ENCODE measurements at places on chromosomes 4 and X. TPM values are rescaled to one million over a fixed set of nuclear protein-coding genes. Genes with fewer than 3 reads are reported as not detected.
A peak's percentile ranks its signal among the peaks of the same experiment; 100 is the strongest.

Gene CYBB
- 20.9 TPM for total RNA-seq

Gene ADH7
- total RNA-seq = not detected

Gene KIAA1210
- not detected for total RNA-seq

GRCh38 chr4:5510504-5510903 is 197.9 kb downstream of the EVC2 start:
- DNase-seq = no peak

Gene FAM184B
- total RNA-seq = not detected

DNA sequence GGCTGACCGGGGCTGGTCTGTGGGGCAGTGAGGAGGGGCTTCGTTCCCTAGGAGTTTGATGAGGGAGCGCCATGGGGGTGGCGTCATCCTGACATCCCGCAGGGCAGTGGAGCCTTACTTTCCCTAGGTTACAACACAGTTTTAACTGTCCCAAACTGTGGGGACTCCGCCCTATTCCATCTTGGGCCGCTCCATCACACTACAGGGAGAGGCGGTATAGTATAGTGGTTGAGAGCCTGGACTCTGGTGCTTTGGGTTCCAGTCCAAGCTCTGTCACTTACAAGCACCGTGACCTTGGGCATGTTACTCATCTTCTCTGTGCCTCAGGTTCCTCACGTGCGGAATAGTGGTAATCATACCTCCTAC is 44.2 kb downstream of the ZNF185 start:
- no peak for DNase-seq

DNA sequence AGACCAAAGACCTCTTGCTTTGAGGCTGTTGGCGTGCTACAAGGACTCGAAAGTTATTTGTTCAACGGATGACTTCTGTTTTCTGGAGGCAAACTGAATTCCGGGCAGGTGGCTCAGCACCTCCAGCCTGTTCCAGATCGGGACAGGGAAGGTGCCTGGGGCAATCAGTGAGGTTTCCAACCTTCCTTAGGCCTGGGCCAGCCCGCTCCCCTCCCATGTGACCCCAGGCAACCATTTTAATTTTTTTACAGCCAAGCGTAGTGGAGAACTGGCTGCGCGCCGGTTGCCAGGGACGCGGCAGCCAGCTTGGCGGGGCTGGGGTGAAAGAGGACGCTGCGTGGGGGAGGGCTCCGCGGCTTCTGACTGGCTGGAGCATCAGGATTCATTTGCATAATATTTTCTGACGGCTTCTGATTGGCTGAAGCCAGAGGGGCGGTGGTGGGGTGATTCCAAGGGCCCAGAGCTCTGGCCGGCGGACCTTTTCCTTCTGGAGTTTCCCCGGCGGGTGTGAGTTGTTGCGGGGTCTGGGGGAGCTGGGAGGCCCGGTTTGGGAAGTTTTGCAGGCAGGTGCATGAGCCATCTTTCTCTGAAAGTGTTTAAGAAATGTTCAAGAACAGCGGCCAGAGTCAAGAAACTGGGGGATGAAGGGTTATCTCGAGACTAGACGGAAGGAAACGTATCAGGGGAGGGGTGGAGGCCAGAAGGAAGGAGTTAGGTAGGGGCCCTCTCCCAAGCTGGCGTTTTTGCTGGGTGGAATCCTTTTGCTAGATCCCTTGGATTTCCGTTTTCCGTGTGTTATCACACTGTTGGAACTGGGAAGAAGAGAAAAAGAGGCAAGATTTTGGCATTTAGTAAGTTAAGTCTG is at the start of gene MID1IP1:
Gene MID1IP1, plus strand, starts transcription at position 479 of the 865 bp plus-strand sequence. CDS start 3,488 bp downstream, outside the sequence.
- peak; percentile 46 for DNase-seq

DNA sequence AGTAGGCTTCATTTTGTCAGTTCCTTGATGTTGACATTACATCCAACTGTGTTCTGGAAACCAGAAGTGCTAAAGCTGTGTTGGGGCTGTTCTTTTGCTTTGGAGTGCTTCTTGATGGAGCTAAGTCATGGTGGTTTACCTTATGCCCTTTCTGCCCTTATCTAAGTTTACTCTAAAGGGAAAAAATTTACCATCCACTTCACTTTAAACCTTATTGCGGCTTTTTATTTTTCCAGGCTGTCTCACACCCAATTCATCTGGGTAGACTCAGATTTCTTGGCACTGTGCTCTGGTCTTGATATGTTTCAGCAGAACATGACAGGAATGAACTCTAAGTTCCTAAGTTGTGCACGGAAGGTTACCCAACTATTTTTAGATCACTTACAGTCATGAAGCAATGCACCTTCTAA is 104.7 kb upstream of the TTC29 start:
- DNase-seq = no peak

Gene CYSLTR1
- total RNA-seq = 13.8 TPM

DNA sequence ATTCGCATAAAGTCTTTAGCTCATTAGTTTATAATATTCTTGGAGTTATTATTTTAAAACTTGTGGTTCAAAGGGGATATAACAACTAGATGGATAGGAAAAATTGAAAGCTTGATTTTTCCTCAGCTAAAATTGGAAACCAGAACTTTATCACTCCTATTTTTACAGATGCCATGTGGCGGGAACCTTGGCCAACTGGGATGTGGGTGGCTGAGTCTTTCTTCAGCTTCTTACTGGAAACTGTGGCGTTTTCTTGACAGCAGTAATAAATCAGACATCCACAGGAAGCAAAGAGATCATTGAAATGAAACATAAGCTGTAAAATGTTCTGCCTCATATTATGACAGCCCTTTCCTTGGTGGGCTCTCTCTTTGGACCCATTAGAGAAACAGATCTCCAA is 84.1 kb downstream of the SPATA18 start:
- DNase-seq = no peak

GRCh38 chr4:51855751-51856150 is 12.8 kb downstream of the DCUN1D4 start:
- no peak for DNase-seq

DNA sequence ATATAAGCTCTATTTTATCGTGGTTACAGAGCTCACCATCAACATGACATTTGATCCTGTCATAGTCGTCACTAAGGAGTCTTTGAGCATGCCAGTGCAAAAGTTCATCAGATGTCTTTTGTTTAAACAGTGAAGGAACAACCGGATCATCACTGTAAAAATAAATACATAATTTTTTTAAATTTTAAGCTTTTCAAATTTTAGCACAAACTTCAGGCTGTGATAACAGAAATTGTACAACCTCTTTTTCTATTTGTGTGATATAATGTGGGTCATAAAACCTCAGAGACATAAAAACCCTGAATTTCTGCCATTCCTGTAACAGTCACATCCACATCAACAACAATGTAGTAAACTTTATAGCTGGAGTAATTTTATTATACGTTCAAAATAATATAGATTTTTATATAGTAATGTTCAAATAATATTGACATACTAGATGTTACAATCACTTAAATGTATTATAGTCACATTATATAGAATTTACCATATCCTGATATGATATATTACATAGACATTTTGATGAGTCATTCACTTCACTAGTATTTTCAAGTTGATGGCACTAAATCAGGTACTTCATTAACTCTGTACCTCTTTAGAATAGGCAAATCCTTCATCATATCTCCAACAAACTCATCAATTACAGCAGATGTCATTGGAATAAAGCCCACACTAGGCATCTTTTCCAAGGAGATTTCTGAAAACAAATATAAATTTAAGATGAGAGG is 47.7 kb downstream of the DDX60L start:
- DNase-seq = no peak

- no peak for DNase-seq
Measured at GRCh38 chr4:26701786-26702227, 117.9 kb downstream of the TBC1D19 start.

GRCh38 chrX:154734061-154734781 is 16.7 kb downstream of the GAB3 start:
- DNase-seq = peak; percentile 67

- DNase-seq = no peak
Measured at GRCh38 chr4:123351713-123352112, 44.9 kb upstream of the SPRY1 start.

- DNase-seq = no peak
Measured at GRCh38 chr4:52173470-52174045, 122.5 kb downstream of the SPATA18 start.

Gene HOPX
- 240 TPM for total RNA-seq

DNA sequence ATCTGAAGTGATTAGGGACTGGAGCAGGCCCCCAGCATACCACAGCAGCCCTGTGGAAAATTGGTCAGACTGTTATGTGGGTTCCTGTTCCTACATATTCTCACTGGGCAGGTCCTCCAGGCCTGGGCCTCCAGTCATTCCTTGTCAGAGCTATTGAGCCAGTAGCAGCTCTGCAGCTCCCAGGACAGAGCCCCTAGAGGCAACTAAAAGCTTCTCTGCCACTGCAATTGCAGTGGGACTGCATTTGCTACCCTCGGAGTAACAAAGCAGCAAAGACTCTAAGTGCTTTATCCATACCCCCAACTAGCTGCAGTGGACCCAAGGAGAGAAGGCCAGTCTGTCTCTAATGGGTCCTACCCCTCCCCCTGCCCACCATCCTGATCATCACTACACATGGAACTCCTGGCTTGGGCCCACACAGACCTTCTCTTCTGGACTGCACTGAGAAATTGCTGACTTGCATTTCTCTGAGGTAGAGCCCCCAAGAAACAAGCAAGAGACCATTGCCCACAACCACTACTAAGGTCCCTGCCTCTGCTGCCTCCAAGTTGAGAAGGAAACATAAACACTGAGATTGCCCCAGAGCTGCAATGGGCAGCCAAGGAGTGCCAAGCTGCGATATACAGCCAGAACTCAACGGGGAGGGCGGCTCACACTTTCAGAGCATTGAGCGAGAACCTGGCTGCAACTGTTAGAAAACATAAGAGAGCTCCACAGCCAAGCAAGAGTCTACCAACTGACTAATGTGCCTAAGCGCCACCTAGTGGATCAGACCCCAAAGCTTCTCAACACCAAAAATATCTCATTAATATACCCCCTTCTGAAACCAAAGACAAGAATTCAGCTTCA is 738.7 kb upstream of the NDST4 start:
- no peak for DNase-seq

GRCh38 chrX:153970357-153971123 is 1.1 kb downstream of the HCFC1 start:
- peak; percentile 74 for DNase-seq

Gene PABPC1L2B
- total RNA-seq = not detected

Gene PAGE2B
- total RNA-seq = 1.0 TPM

DNA sequence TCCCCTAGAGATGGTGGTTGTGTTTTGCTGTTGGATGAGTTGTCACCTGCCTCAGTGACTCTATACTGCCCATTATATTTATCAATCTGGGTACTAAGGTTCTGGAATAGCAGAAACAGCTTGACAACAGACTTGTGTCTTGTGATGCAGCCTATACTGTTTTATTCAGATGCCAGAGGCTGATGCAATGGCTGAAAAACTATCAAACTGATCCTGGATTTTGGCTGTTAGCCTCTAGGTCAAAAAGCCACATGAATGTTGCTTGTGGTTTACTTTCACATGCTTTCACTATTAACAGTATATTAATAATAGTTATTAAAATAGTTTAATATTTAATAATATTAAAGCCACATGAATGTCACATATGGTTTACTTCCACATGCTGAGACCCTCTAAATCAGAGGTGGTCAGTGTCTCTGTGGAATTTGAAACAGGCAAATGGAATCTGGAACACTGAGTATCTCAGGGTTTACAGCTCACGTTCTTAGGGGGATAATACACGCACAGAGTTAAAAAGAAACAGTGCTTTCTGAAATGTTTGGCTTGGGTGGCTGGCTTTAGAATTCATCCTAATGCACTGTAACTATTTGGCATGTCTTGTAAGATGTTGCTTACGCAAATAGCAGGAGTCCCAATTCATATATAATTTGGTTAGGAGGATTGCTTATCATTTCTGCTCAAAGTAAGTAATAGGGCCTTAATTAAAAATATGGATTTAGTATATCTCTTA is 82.5 kb upstream of the LCORL start:
- no peak for DNase-seq

DNA sequence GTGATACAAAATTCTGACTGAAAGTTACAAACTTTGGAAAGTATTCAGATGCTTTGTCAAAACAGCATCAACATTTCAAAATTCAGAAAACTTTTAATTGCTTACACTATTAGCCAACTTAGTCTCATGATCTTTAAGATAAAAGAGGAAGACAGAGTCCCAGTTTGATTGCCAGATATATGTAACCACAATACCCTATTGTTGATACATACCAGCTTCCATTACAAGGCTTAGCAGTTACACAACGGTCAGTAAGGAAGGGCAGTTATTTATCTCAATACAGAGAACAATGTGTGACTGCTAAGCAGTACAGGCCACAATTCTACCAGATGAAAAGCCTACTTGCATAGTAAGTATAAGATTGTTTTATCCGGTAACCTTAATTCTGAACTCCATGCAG is 138.4 kb downstream of the SPANXN3 start:
- no peak for DNase-seq

Gene P2RY8
- total RNA-seq = 107 TPM

GRCh38 chr4:112296949-112297880 is at the start of gene ALPK1:
ALPK1 (plus strand) TSS chr4:112297369.
- no peak for DNase-seq

Gene CYLC1
- total RNA-seq = not detected

Gene IQSEC2
- total RNA-seq = 3.9 TPM

- no peak for DNase-seq
Measured at GRCh38 chr4:145920205-145920604, 18.4 kb downstream of the ZNF827 start.

DNA sequence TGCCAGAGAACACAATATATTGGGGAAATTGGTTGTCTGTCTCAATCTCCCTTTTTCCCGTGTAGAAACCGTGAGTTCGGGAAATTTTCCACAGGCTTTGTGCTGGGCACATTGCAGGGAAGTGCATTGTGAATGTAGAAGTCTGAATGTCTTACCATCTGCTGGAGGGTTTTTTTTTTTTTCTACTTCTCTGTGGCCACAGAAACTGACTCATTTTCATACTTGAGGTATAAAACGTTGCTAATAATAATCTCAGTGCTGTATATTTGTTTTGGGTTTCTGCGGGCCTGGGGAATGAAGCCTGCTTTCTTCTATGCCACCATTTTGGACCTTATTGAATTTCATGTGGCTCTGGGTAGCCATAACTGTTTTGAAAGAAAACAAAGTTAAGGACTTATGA is 1001.2 kb downstream of the STIM2 start:
- no peak for DNase-seq

Gene RASGEF1B
- total RNA-seq = 42.9 TPM

DNA sequence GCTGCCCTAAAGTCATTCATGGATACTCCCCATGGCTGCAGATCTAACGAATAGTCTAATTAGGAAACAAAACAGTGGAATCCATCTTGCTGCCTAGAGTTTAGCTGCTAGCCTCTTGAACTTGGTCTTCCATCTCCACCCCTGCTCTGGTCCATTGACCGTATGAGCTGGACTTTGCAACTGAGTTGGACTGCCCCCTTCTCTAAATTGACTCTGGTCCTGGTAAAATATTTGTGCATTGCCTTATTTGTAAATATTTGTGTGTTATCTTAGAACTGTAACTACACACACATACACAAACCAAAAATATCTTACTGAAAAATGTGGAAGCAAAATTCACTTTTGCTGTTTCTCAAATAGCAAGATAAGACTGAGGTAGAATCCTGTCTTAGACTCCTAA is 181.3 kb downstream of the NWD2 start:
- DNase-seq = no peak

- no peak for DNase-seq
Measured at GRCh38 chr4:21366312-21366711, 582.3 kb downstream of the KCNIP4 start.

- no peak for DNase-seq
Measured at GRCh38 chr4:151728679-151729078, 32.1 kb downstream of the GATB start.

Gene IGFBP7
- 88.8 TPM for total RNA-seq

- DNase-seq = no peak
Measured at GRCh38 chr4:656436-657337, 17.4 kb downstream of the ATP5ME start.

- no peak for DNase-seq
Measured at GRCh38 chrX:132955690-132956089, 2.7 kb downstream of the HS6ST2 start.

Data from natural killer cell (primary cell).